Hypothalamus (tissue), 51 donors: ENCODE measurements at places on chromosomes 2 and 18.
A peak's percentile ranks its signal among the peaks of the same experiment; 100 is the strongest.

GRCh38 chr2:235458839-235459273 lies 35.0 kb upstream of the AGAP1 start:
- DNase-seq, result no peak

DNA sequence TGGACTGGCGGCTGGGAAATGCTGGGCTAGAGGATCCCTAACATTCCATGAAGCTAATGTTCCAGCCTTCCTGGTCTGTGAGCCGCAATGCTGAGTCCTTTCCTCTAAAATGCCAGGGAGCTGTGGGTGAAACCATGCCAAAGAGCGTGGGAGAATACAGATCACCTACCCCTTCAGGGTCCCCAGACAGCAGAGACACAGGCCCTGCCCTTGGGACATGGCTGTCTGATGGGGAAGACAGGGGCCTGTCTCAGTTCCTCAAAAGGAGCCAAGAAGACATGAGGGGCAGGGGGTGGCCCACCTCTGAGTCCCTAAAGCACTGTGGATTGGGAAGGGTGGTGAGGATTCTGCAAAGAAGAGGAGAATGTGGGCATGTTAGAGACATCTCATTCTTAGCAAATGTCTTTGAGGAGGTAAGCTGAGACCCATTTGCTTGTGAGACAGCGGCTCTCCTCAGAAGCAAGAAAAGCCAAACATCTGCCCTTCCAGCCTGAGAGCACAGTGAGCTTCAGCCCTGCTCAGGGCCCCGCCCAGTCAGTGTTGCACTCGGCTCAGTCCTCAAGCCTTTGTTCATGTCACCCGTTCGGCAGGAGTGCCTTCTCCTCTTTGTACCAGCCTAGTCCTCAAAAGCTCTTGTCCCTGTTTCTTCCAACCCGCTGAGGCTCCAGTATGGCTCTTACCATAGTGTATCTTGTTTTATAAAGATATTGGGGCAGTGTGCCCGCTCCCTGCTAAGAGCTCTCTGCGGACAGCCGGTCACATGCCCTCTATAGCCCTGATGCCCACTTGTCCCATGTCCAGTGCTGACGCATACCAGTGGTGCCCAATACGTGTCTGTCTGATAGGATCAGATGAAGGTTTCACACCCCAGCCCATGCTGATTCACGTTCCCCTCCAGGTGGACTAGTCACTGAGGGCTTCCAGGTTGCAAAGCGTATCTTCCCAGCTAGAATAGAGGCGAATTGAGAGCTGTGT lies 286.2 kb downstream of the CYP26B1 start:
- no peak for DNase-seq

DNA sequence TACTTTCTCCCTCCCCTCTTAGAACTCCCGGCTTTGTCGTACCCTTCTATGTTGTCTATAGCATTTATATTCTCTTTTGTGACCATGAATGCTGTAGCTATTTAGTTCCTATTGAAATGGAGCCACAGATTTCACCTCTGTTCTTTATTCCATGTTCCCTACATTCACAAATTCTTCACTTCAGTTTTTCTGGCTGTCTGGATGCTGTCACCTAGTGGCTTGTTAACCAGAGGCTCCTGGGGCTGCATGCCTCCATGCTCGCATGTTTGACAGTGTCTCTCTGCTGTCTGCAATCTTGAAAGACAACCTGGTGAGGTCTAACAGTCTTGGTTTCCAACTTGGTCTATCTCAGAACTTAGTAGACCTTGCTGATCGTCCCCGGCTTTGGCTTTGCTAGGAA lies 48.2 kb downstream of the CFAP221 start:
- DNase-seq, result no peak

DNA sequence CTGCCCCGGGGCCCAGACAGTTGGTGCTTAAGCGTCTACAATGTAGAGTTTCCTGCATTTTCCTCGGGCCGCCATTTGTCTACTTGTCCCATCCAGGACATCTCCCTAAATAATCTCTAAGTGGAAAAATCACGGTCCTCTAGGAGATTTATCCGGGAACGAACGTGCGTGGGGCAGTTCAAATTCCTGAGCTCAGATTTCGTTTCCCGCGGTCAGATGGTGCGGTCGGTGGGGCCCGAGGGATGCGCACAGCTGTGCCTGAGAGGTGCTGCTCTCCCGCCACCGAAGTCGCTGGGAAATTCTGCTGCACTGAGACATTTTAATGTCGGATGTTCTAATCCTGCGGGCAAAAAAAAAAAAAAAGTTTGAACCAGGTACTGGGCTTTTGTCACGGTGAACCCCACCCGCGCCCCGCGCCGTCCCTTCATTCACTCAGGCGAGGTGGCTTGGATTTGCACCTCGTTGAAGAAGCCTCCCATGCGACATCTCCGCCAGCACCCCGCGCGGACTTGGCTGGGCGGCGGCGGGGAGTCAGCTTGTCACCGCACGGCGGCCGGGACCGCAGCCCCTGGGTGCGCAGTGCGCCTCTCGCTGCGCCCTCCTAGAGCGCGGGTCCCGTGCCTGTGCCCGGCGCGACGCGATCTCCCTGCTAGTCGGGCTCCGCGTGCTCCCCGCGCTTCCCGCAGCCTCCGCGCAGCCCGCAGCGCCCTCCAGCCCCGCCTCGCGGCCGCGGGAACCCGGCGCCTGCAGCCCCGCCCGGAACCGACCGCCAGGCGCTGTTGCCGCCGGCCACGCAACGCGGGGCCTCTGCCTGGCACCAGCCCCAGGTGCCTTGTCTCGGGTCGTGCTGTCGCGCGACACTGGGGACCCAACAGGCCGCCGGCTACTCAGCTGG lies 191.9 kb upstream of the TCF4 start:
- peak; percentile 43 for DNase-seq

DNA sequence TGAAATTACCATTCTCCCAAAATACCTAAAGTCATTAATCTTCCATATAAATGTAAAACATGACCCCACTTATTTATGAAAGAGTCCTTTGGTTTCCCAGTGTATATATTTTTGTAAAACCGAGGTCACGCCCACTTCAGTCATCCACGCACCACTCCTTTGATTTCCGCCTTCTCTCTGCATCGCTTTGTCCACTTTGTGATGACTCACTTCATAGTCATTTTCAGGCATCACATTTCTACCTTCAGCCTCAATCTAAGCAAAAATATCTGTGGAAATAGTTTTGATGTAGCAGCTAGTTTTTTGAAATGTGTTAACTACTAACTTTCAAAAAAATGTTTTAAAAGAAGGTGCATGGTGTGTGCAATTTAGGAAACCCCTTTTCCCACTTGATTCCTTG lies 793.5 kb upstream of the SOX11 start:
- DNase-seq, result no peak

- DNase-seq, result no peak
Observed at GRCh38 chr2:100742277-100743254, 77.4 kb upstream of the NPAS2 start.

DNA sequence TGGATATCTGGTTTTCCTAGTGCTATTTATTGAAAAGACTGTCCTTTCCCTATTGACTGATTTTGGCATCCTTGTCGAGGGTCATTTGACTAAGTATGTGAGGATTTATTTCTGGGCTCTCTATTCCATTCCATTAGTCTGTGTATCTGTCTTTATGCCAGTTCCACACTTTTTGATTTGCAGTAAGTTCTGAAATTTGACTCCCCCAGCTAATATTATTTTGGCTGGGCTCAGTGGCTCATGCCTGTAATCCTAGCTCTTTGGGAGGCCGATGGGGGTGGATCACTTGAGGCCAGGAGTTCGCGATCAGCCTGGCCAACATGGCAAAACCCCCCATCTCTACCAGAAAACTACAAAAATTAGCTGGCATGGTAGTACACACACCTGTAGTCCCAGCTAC lies 46.8 kb upstream of the GAREM2 start:
- DNase-seq, result no peak

DNA sequence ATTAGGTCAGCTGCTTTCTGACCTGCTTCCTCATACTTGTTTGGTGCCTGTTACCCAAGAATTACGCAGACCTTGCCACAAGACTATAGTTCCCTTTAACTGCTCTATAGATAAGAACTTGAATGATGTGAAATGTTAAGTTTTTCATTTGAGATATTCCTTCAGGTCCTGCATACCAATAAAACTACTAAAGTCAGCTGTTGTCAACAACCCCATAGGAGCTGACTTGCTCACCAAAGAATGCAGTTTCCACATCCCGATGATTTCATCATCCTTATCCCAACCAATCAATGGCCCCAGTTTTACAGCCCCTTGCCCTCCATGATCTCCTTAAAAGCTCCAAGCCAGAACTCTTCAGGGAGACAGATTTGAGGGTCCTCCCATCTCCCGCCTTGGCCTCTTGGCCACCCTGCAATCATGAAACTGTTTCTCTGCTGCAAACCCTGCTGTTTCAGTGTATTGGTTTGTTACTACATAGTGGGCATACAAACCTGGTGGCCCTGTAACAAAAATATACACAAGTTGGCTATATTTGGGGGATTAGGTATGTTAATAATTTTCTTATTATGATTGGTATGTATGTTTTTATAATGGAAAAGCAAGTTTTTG lies 396.3 kb upstream of the CHST9 start:
- no peak for DNase-seq

DNA sequence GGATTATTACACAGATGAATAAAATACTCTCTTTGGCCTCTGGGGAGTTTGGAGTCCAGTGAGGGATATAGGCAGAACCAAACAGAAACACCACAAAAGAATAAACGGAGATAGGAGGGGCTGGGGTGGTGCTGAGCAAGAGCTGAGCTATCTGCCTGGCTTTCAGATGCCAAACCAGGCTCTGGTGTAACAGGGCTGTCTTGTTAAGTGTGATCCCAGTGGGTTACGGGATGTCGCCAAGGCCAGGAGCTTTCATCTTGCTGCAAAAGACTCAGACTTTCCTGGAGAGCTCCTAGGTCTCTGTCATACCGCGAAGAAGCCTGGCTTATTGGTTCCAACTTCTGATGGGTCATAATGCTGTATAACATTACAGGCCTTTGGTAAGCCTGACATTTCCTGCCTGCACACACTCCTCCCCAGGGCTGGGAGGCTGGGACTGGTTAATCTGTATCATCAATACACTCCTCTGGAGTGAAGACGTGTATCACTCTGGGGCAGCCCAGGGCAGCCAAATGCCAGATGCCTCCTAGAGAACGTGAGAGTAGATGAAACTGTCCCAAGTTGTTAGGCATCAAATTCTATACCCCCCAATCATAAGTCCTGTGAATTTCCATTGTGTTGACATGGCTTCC lies 60.5 kb downstream of the STPG4 start:
- no peak for DNase-seq

GRCh38 chr2:8133363-8133762 lies 548.5 kb upstream of the ID2 start:
- DNase-seq, result no peak

DNA sequence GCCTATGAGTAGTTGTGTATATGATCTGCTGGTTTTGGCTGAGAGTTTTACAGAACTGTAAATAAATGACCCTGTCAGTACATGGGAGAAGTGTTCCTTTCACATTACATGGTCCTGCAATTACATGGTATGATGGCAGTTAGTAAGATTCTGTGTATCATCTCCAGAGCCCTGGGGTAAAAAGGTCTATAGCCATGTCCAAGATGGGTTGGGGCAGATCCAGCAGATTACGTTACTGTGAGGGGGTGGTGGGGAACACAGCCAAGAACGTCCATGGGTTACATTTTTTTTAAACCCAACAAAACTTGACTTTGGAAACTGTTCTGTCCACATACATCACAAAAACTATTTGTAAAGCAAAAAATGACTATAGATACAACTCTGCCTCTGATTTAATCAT lies 64.2 kb upstream of the LMAN1 start:
- DNase-seq, result no peak

DNA sequence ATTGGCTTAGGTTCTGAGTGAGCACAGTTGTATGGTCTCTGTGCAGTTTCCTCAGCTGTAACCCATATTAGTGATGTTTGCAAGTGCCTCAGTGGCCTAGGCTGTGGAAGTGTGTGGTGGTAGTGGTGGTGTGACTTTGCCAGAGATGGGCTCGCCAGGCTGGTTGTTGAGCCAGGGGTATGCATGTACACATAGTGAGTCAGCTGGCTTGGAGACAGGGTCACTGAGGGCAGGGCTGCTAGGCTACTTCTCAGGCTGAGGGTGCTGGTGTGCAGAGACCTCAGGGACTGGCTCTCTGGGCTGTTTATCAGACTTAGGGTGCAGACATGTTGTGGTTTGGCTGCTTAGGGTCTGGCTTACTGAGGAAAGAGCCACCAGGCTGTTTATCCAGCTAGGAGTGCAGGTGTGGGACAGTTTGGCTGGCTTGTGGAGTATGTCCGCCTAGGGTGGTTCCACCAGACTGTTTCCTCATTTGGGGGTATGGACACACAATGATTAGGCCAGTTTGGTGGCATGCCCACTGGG lies 15.0 kb downstream of the APLF start:
- DNase-seq, result no peak

DNA sequence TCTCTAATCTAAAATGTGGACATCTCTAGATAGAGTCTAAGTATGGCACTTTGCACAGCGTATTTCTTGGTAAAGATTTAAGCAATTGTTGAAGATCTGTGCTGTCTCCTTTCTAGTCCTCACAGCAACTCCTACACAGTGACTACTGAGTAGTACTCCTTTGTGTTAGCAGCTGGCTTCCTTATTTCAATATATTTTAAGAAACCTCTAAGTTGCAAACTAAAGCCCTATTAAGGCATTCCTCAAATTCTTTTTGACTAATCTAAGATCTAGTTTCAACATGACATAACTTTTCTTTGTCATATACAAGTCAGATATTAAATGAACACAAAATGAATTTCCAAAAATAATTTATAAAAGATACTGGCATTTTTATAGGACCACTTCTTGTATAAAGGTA lies 121.8 kb upstream of the DNAJC10 start:
- no peak for DNase-seq
